Right ventricle myocardium inferior (tissue), 1 donor: ENCODE measurements at places on chromosomes 6 and 20. TPM values are rescaled to one million over a fixed set of nuclear protein-coding genes. Genes with fewer than 3 reads are reported as not detected.
A peak's percentile ranks its signal among the peaks of the same experiment; 100 is the strongest.

DNA sequence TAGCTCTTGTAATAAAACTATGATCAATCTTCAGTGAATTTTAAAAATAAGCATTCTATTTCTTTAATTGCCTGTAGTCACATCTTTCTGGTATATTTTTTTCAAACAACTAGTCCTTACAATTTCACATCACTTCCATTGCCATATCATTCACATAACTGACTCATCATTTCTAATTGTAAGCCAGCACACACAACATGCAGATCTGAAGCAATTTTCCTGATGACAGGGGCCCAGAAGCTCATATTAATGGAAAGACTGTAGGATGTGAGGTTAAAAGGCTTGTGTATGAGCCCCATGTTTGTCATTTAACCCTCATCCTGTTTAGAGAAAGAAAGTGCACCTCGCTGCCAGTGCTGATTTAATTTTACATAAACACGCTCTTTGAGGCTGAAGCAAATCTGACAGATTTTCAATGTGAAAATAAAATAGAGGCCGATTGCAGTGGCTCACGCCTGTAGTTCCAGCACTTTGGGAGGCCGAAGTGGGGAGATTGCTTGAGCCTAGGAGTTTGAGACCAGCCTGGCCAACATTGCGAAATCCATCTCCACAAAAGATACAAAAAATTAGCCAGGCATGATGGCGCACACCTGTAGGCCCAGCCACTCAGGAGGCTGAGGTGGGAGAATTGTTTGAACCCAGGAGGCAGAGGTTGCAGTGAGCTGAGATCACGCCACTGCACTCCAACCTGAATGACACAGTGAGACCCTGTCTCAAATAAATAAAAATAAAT lies 40.1 kb upstream of the LTV1 start:
- no peak for DNase-seq

Gene PSORS1C1
- 1.9 TPM for total RNA-seq

Gene EIF6
- total RNA-seq, result 36.5 TPM

DNA sequence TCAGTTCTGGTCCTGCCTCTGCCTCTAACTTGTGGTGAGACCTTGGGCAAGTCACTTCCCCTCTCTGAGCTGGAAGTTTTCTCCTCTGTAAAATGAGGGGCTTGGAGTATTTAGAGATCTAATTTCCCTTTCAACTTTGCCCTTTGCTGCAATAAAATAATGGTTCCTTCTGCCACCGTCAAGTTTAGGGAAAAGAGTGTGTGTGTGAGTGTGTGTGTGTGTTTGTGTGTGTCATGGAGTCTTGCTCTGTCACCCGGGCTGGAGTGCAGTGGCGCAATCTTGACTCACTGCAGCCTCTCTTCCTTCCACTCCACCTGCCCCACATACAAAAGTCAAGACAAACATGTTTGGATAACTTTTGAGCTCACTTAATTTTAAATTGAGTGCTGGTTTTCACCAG lies 39.2 kb upstream of the PIM1 start:
- DNase-seq, result peak; percentile 79

Gene E2F1
- total RNA-seq, result 2.3 TPM

GRCh38 chr20:62488470-62488869 lies 12.7 kb upstream of the GATA5 start:
- no peak for DNase-seq

- DNase-seq, result no peak
Measured at GRCh38 chr6:24949020-24949569, 13.3 kb upstream of the RIPOR2 start.

DNA sequence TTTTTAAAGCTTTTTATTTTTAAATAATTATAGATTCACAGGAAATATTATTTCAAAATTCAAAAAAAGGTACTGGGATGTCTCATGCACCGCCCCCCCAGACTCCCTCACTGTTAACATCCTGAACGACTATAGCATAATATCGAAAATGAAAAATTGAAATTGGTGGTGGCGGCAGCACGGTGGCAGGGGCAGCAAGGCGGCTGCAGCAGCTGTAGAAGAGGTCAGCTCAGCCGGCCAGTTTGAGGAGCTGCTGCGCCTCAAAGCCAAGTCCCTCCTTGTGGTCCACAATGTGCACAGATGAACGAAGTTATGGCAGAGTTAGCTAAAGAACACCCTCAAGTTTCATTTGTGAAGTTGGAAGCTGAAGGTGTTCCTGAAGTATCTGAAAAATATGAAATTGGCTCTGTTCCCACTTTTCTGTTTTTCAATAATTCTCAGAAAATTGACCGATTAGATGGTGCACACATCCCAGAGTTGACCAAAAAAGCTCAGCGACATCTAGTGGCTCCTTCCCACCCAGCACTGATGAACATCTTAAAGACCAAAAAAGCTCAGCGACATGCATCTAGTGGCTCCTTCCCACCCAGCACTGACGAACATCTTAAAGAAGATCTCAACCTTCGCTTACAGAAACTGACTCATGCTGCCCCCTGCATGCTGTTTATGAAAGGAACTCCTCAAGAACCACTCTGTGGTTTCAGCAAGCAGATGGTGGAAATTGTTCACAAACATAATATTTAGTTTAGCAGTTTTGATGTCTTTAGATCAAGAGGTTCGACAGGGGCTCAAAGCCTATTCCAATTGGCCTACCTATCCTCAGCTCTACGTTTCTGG lies 100.8 kb downstream of the FAM217A start:
- DNase-seq, result no peak

DNA sequence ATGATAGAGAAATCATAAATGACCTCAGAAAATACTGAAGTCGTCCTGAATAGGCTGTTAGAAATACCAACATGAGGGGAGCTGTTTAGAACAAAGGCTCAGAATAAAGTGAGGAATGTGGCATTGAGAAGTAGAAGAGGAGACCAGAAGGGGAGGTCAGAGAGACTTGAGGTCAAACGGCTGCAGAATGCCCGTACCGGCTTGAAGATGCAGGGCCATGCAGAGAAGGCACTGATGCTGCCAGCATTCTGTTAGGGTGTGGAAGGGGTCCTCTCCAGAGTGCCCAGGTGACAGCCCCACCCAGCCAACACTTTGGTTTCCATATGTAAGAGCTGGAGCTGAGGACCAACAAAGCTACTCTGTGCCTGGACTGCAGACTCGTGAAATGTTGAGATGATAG lies 570.9 kb downstream of the CDH26 start:
- DNase-seq, result no peak
